ENCODE measurements at places on chromosomes 11 and 22.
A peak's percentile ranks its signal among the peaks of the same experiment; 100 is the strongest.

GRCh38 chr11:133657054-133657453 lies 124.8 kb upstream of the OPCML start:
- DNase-seq: no peak

- DNase-seq: no peak
Measured at GRCh38 chr11:34866375-34866774, 49.8 kb downstream of the APIP start.

- peak; percentile 66 for DNase-seq
Measured at GRCh38 chr11:12089473-12089872, 20.9 kb upstream of the MICAL2 start.

DNA sequence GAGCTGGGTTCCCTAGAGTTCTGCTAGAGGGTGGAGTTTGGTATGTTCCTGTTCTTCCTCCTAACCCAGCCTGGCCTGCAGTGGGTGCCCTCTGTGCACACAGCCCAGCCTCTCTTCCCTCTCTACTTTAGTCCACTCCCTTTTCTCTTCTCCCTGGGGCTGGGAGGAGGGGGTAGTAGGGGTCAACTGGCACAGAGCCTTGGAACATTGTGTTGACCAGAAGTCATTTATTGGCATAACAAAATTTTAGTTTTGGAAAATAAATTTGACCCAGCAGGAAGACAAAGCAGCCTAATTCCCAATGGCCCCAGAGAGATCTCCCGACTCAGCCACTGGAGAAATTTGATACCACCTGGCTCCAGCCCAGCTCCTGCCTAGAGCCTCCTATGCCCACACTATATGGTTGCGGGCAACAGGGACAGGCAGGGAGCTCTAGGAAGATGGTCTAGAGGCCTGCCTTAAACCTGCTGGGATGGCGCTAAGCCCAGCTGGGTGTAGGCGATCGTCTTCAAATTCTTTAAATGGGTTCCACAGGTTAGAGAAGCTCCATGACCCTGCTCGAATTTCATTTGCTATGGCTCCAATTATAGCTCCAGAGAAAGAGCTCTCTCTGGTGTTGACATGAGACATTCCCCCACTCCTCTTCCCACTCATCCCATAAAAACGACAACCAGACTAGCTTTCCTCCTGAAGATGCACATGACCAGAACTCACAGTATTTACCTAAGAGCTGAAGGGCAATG lies 9.9 kb downstream of the PCSK7 start:
- DNase-seq: peak; percentile 66

DNA sequence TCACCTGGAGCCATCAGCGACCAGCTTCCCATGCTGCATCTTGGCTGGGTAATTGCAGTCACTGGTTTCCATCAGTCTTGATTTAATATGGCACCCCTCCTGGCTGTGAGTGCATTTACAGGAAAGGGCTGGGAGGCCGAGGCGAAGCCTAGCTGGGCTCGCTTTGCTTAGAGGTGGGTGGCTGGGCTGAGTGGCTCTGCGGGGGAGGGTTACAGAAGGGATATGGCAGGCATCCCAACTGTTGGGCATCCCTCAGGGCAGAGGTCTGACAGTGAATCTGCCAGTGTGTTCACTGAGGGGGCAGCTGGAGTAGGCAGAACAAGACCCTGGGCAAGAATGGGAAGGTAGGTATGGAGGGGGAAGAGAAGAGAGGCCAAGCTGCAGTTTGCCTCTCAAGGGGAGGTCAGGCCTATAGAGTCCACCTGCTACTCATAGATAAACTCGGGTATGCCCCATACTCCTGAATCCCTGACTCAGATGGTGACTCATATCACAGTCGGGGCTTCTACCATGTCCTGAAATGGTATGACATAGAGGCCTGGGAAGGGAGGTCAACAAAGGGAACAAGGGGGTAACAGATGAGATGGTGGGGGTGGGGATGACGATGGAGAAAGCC lies 77.5 kb upstream of the PHOX2A start:
- peak; percentile 59 for DNase-seq

GRCh38 chr22:48659404-48659996 lies 1168.2 kb downstream of the BRD1 start:
- DNase-seq: no peak

- DNase-seq: no peak
Measured at GRCh38 chr11:75809111-75809510, 5.9 kb upstream of the UVRAG start.

GRCh38 chr11:65927904-65928397 lies 8.7 kb downstream of the DRAP1 start:
- DNase-seq: no peak

DNA sequence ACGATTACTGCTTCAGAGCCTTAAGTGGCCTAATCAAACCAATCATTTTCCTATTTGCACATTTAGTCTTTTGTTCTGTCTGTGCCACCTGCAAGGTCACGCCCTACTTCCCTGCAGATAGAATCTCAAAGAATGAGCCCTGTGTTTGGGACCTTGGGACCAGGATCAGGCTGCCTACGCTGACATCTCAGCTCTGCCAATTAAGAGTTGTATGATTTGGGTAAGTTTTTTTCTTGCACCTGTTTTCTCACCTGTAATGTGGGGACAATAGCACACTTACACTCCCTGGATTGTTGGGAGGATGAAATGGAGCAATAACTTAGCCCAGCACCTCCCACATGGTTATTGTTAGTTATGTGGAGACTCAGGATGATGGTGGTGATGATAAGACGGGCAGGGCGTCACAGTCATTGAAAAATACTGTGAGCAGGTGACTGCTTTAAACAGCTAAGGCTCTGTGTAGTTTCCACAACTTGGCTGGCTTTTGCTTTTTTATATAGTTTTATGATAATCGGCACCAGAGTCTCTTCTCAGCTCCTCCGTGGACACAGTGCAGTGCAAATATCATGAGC lies 155.0 kb downstream of the ADAMTS15 start:
- DNase-seq: no peak

DNA sequence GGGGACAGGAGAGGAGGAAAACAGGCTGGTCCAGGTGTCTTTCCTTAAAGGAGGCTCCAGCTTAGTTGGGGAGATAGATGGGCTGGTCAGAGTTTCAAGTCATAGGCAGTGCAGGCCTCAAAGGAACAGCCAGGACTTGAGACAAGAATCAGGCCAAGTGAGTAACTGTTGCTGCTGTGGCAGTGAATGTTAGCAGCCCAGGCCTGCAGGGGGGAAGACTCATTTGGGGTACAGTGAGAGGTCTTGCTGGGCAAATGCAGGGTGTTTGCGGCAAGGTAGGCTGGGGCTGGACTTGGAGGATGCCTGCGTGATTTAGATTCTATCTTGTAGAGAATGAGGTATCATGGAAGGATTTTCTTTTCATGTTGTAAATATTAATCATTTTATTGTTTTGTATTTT lies 24.1 kb downstream of the PTPRJ start:
- DNase-seq: no peak

- peak; percentile 50 for DNase-seq
Measured at GRCh38 chr11:35185696-35186095, 46.7 kb downstream of the CD44 start.

- DNase-seq: no peak
Measured at GRCh38 chr11:130729193-130729592, 187.1 kb downstream of the SNX19 start.

GRCh38 chr11:97717922-97718321 lies 1302.8 kb upstream of the CNTN5 start:
- DNase-seq: no peak

GRCh38 chr22:27123880-27124279 lies 466.5 kb downstream of the MIAT start:
- no peak for DNase-seq

GRCh38 chr22:20919718-20920117 lies 2.5 kb downstream of the CRKL start:
- DNase-seq: peak; percentile 5

- no peak for DNase-seq
Measured at GRCh38 chr11:126871792-126872191, 128.8 kb downstream of the KIRREL3 start.
